Activated CD4-positive, alpha-beta T cell treated with anti-CD3 and anti-CD28 coated beads for 36 hours (primary cell): ENCODE measurements at places on chromosomes 11 and 22. TPM values are rescaled to one million over a fixed set of nuclear protein-coding genes. Genes with fewer than 3 reads are reported as not detected.

Gene SYNGR1
- total RNA-seq, result 0.89 TPM

Gene UPB1
- total RNA-seq, result 0.28 TPM

Gene NAALAD2
- not detected for total RNA-seq

Gene PHF21B
- not detected for total RNA-seq

Gene OR2AG1
- total RNA-seq, result not detected

Gene KDM4D
- total RNA-seq, result 1.8 TPM

Gene ACRV1
- total RNA-seq, result not detected

Gene MS4A4A
- not detected for total RNA-seq

DNA sequence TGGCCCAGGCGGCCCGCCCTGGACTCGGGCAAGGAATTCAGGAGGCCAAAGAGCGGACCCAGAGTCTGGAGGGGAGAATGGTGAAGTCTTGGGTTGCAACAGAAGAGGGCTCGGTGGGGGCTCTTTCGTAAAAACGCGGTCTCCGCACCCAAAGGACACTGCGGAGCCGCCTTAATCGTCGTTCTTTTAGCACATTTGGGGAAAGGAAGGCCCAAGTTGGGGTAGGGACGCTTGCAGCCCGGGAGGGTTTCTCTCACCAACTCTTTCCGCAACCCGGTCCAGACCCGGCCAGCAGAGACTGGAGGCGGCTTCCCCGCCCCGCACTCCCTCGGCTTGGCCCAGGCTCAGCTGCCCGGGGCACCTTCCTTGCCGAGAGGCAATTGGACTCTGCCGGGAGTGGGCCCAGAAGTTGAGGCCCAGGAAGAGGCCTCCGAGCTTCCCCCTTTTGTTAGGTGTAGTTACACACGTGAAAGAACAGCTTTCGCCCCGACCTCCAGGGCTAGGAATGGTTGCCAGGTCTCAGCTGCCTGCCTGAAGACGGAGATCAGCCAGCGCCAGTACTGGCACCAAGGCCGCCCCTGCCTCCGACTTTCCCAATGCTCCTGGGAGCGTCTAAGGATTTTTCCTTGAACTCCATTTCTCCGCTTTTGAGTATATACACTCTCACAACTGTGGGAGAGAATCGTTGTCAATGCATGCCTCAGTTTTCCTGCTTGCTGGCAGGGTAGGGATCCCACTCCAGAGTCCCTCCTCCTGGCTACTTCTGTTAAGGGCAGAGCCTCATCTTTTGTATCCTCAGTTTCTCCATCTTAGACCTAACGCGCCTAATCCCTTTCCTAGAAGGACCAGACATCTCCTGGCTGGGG is 3.7 kb downstream of the ALX4 start:
- DNase-seq, result no peak

GRCh38 chr11:27291954-27292636 is 70.9 kb downstream of the CCDC34 start:
- no peak for DNase-seq

GRCh38 chr11:132111838-132112237 is 741.4 kb downstream of the NTM start:
- DNase-seq, result no peak

GRCh38 chr11:47464483-47464882 is 15.5 kb upstream of the RAPSN start:
- no peak for DNase-seq

- DNase-seq, result peak; percentile 77
These were observed 62.0 kb downstream of the IGF2 start for GRCh38 chr11:2077061-2077802.

DNA sequence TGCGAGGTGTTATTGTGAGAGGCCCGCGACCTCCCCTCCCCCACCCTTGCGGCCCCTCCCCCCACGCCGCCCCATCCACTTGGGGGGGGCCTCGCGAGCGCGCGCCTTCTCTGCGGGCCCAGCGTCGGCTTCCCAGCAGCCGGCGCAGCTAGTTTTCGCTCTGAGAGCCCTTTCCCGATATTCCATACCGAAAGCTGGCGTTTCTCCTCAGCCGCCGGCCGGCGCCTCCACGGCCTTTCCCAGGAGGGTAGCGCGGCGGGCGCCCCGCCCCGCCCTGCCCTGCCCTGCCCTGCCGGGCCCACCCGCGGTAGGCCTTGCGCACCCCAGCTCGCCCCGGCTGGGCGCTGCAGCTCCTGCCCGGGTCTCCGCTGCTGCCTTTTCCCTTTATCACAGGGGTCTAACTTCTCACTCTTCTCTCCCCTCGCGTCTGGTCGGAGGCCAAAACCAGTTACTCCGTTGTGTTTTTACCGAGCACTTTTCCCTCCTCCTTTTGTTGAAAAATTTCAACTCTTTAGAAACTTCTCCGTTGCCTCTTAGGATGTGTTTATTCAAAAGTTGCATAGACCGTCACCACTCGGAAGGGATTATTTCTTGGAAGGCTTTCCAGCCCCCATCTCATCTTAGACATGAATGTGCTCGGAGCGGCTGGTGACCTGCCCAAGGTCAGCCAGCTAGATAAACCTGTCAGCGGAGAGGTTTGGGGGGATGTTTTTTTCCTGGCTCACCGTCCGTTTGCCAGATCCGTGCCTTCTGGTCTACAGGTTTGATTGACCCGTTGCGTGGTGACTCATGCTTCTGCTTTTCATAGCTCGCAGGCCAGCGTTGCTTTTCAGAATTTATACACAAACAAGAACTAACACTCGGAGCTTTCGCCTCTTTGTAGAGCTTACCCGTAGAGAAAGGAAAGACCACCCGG is 648 bp downstream of the PAFAH1B2 start:
- peak; percentile 62 for DNase-seq

DNA sequence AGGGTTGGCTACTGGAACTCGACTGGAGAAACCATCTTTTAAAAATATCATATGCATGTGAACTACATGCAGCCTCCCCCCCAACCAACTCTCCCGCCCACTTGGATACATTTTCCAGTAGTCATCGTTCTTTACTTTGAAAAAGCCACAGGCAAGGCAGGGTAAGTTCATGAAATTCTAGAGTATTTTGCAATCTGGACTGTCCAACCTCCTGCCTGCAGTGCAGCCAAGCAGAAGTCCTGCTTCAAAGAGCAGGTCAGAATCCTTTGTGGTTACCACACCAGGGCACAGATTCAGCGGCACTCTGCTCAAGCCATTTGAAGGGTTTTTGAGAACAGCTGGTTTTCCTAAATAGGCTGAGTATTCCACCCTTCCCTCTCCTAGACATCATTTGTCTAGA is 12.1 kb downstream of the ELF5 start:
- no peak for DNase-seq

GRCh38 chr11:67373648-67374570 is 511 bp upstream of the CLCF1 start:
- DNase-seq, result peak; percentile 71

DNA sequence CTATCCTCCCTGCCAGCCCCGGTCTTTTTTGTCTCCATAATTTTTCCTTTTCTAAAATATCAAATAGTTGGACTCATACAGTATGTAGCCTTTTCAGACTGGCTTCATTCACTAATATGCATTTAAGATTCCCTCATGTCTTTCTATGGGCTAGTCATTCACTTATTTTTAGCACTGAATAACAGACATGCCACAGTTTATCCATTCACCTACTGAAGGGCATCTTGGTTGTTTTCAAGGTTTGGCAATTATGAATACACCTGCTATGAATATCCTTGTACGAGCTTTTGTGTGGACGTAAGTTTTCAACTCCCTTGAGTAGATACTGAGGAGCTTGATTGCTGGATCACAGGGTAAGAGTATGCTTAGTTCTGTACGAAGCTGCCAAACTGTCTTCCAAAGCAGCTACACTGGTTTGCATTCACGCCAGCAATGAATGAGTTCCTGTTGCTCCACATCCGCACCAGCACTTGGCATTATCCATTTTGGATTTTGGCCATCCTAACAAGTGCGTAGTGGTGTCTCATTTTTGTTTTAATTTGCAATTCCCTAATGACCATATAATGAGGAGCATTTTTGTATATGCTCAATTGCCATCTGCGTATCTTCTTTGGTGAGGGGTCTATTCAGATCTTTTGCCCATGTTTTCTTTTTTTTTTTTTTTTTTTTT is 21.1 kb downstream of the ALG12 start:
- no peak for DNase-seq

DNA sequence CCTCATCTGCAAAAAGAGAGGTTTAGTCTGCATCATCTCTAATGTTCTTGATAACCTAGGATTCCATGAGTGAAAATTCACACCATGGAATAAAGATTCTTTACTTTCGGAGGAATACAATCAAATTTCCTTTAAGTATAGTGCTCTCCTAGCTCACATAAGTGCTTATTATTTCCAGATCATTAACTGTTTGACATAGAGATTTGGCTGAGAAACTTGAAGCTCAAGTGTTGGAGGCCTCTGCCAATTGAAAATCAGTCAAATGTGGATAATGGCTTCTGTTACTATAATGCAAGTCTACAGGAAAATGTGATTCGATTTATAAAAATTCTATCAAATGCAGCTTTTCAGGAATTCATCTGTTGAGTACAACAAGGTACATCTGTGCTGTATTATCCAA is 144.6 kb downstream of the KIF18A start:
- no peak for DNase-seq

DNA sequence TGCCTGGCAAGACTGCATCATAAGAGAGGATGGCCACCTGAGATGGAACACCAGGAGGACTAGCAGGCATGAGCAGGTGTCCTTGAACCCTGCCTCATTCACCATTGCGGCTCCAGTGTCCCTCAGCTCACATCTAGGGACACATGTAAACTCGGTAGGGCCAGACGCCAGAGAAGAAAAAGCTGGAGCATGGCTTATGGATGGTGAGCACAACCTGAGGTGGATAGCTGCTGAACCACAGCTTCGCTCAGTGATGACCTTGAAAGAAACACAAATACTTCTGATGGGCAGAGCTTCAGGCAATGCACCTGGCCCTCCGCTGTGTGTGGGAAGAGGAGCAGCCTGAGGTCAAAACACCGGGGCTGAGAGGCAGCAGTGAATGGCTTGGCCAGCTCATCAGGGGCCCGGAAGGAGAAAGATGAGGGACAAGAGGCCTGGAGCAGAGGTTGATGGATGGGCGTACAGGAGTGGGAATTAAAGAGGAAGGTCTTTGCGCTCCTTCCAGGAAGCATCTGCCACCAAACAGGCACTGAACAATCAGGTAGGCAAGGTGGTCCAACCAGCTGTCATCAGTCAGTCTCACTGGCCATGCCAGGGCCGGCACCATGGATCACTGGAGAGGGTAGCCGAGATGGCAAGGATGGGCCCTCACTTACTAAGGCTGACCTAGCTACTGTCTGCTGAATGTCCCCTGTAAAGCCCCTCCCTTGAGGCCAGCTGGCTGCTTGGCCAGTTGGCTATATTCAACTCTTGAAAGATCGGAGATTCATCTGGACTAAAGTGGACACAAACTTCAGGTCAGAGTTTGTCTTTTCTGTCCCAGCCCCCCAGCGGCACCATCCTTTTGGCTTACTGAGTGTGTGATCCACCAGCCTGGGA is 89.7 kb downstream of the MYEOV start:
- no peak for DNase-seq

DNA sequence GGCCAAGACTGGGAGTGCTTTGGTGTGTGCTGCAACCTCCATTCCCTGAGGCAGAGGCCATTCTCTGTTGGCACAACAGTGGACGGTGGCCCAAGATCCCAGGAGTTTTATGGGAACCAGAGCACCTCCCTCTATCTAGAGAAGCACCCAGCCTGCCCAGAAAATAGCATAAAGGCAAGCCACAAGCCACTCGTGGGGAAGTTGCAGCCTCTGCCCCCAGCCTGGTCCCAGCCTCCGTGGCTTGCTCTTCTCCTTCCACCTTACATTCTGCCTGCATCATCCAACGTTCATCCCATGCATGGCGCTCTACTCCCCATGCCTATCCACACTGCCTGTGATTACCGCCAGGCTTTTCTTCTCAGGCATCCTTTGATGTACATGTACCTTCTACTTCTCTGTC is 15.8 kb downstream of the IL17RA start:
- DNase-seq, result no peak

- DNase-seq, result no peak
These were observed 236.1 kb downstream of the KCNA4 start for GRCh38 chr11:29780756-29781155.

DNA sequence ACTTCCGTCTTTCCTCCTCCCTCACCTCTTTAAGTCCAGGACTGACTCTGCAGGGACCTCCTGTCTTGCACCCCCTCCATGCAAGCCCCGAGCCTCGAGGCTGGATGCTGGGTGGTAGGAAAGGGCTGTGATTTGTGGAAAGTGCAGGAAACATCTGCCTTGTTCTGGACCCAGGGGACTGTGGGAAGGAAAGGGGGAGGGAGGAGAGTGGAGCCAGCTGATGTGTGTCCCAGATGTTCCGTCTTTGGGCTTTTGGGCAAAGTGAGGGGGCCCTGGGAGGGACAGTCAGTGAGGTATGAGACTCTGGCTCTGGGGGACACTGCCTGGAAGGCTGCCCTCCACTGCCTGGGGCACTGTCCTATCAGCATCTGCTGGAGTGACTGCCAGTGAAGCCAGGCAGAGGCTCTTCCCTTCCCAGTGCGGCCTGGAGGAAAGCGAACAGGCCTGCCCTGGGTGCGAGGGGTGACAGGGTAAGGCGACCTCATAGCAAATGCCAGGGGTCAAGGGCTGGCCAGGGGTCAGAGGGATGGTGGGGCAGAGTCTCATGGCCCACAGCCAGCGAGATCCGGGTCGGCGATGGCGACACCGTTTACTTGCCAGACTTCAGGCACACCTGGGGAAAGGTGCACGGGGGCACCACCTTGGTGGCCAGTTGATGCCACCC is 1.7 kb downstream of the MRGPRD start:
- DNase-seq, result no peak

GRCh38 chr11:27386181-27386845 is 23.3 kb upstream of the CCDC34 start:
- no peak for DNase-seq

- no peak for DNase-seq
These were observed 18.7 kb downstream of the ZBED4 start for GRCh38 chr22:49872347-49872746.

DNA sequence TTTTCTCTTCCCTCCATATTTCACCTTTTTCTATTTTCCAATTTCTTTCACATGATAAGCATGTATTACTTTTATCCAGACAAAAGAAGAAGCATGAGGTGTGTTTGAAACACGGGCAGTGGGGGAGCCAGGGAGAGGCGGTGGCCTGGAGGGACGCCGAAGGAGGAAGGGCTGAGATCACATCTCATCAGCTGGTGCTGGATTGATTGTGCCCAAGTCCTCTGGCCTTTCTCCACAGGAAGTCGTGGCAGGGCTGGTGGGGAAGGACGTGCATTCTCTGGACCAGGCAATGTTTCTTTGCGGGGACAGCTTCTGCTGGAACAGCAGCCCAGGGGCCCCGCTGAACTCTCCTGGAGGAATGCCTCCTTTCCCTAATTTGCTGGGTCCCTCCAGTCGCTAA is 82.9 kb downstream of the MIAT start:
- no peak for DNase-seq

- no peak for DNase-seq
These were observed 5.3 kb downstream of the YAP1 start for GRCh38 chr11:102115557-102115956.

GRCh38 chr11:76806131-76806530 is 23.0 kb downstream of the TSKU start:
- DNase-seq, result no peak

- no peak for DNase-seq
These were observed 13.7 kb downstream of the GRAP2 start for GRCh38 chr22:39914584-39914983.

GRCh38 chr22:47384977-47385376 is 622.5 kb downstream of the TBC1D22A start:
- no peak for DNase-seq
